Vagina (tissue), 2 donors: ENCODE measurements at places on chromosomes 13 and 19.

DNA sequence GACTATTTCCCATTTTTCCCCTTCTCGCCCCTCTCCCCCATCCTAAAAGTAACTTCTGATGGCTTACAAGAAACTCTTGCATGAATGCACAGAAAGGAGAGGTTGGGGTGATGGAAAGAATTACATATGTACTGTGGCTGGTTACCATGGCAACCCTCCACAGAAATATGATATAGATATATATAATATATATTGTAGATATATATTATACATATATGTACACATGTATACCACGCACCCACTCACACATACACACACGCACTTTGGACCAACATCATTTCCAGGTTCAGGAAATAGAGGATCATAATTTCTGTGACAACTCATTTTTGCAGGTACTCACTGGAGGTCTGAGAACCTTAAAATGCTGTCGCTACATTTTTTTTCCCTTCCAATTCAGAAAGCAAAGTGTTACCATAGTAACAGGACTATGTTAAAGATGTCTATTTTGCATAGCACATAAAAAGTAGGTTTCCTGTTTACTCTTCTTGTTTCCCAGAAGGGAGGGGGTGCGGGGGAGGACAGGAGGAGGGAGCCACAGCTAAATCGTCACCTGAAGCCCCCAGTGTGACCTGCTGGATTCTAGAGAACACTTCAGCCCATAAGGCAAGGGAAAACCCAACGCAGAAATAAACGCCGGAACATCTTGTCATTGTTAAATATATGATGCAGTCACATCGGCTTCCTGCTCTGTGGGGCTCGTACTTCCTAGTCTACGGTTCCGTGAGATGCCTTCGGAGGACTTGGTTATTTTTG lies 44.7 kb downstream of the EFNB2 start:
- no peak for DNase-seq

GRCh38 chr13:43804461-43805070 lies 17.8 kb upstream of the ENOX1 start:
- DNase-seq, result no peak

GRCh38 chr19:17398902-17399527 lies 5.0 kb upstream of the CCDC194 start:
- no peak for DNase-seq

- no peak for DNase-seq
Measured at GRCh38 chr19:5228932-5229777, 111.5 kb downstream of the PTPRS start.

DNA sequence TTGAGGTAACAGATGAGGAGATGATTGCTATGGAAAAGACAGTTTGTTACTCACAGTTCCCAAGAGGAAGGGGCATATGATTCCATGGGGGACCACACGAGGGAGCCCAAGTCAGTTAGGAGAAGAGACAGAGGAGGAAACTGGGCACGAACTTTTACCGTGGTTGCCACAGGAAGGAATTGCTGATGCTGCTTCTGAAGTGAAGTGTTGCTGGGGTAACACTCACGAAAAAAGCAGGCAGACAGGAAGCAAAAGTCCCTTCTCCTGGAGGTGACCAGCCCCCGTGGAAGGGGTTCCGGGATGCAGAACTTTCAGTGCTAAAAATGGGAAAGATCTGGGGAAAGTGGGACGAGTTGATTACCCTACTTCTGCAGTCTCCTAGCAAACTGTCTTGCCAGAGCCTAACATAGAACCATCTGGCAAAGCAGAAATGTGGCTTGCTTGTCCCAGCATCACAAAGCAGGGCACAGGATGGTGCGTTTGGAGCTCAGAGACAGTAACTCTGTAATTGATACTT lies 35.4 kb upstream of the MAP3K10 start:
- no peak for DNase-seq

- no peak for DNase-seq
Measured at GRCh38 chr19:48044561-48044960, 682 bp upstream of the CABP5 start.

GRCh38 chr19:56538761-56539263 lies at the start of gene ZFP28:
TSS of gene ZFP28 (plus strand) at chr19:56538948. CDS start at chr19:56539019, 71 bp downstream.
- no peak for DNase-seq

DNA sequence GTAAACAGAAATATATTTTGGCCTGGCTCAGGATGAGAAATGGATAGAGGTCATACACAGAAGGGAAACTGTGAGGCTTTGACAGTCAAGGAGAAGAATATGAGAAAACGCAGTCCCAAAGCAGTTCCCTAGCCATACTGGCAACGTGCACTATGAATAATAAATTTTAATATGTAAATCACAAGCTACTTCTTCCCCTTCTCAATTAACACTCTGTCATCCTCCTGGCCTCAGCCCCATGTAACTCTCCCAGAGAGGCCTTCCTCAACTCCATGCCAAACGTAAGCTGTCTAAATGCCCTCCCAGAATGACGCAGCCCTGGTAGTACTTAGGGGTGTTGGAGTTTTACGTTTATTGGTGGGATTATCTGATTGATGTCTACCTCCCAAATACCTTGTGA lies 732.6 kb downstream of the LIG4 start:
- no peak for DNase-seq

DNA sequence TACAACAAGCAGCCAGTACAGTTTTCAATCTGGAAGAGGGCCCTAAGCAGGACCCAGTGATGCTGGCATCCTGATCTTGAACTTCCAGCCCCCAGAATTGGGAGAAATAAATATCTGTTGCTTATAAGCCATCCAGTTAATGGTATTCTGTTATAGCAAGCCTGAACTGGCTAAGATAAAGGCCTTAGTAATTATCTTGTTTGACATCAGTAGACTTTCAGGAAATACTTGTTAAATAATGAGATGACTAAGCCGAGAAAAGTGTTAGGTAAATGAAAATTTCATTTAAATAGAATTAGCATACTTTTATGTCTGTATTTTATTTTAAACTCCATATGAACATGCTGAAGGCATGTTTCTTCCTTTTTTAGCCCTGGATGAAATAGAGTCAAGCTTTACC lies 188.2 kb downstream of the OLFM4 start:
- DNase-seq, result no peak

- DNase-seq, result no peak
Measured at GRCh38 chr19:43332058-43332922, 21.2 kb upstream of the CD177 start.

DNA sequence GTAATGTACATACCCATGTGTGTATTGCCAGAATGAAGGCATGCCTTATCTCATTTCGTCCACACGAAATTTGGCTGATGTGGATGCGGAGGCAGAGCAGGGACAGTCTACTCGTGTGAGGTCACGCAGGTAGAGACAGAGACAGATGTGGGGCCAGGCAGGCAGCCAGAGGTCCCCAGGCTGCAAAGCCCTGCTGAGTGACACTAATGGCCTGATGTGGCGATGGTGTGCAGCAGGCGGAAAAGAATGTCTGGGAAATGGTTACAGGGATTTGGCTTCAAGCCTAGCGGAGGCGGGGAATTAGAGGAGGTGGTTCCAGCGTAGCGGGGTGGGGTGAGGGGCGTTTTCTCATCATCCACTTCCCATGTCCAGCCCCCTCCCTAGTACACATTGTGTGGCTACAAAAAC lies 4.2 kb upstream of the IZUMO2 start:
- no peak for DNase-seq

DNA sequence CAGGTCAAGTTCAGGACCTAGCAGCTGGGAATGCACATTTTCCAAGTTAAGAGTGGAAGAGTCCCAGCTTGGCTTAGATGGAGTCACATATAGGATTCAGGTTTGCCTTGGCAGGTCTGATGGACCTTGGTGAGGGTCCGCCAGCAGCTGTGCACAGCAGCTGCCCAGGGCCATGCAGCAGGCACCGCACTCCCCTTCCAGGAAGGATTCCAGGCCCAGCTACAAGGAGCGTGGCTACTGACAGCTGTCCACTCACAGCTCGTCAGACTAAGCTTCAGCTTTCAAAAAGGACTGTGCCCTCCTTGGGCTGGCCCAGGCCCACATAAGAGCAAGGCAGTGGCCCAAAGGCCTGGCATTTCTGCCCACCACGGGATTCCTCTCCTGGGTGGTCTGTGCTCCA lies 68.4 kb downstream of the ALOX5AP start:
- no peak for DNase-seq

DNA sequence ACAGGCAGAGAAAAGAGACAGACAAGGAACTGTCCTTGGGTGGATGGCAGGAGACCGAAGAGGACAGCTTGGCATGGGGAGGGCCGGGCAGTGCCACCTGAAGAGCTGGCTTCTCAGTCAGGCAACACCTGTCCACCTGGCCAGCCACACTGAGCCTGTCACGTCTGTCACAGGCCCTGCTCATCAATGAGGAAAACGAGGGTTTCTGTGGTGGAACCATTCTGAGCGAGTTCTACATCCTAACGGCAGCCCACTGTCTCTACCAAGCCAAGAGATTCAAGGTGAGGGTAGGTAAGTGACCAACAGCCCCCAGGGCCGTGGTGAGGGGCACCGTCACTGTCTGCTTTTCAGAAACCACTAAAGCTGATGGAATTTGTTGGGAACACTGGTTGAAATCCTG lies 11.2 kb upstream of the PROZ start:
- peak; percentile 84 for DNase-seq

DNA sequence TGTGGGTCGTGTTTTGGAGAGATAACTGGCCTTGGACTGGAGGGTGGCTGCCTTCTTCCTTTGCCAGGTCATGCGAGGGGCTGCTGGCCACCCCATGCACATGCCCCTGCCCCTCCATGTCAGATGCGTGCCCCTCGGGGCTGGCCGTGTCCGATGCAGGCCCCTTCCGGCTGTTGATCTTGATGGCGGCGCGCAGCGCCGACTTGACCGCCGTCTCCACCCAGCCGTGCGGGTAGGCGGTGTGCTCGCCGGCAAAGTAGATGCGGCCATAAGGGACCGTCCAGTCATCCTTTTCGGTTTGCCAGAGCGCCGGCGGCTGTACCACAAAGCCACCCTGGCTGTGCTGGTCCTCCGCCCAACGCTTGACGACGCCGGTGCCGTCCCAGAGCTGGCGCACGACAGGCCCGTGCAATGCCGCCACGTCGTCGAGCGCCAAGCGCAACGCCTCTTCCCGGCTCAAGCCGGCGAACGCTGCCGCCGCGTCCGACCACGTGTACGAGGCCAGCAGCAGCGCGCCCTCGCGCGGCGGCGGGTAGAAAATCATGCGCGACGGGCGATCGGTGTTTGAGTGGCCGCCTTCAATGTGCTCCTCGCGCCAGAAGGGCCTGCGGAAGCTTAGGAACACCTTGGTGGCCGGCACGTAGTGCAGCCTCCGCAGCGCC lies 6.9 kb downstream of the IL4I1 start:
- no peak for DNase-seq

DNA sequence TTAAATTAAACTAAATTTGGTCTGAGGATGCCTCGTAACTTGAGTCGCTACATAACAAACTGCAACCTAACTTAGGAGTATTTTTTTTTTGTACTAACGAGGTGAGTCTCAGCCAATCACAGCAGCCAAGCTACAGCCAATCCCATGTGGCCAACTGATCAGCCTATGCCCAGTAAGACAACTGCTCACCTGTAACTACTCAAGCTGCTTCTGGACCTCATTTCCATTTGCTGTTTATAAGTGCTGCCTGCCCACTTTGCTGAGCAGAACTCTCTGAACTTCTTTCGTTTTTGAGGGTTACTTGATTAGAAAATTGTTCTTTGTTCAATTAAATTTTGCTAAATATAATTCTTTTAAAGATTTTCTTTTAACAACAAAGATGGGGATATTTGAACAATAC lies 3.8 kb downstream of the CPB2 start:
- no peak for DNase-seq

GRCh38 chr19:55603581-55604292 lies 1.7 kb upstream of the ZNF865 start:
- no peak for DNase-seq

DNA sequence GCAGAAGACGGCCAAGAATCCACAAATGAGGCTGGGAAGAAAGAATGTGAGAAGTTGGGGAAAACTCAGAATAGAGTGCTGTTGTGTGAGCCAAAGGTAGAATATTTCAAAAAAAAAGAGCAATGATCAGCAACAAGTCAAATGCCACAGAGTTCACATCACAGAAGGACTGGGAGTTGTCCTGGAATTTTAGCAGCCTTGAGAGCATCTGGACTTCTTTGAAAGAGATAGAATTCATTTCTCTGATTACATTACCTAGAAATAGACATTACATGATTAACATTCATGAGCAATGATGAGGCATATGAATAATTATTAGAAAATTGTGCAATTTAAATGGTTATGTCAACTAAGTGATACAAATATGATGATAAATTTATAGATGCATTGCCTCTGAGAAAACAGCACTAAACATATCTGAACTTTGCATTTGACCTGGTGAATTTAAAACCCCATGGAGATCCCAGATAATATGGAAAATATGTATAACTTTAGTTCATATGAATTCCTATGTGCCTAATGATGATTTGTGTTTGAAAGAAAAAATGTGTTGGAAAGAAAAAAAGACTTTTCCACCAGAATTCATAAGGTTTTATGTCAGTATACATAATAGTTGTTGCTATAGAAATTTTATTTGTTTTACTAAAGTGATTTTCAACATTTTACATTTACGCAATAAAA lies 186.2 kb downstream of the POSTN start:
- no peak for DNase-seq

- no peak for DNase-seq
Measured at GRCh38 chr19:35414442-35414841, 33.6 kb upstream of the FFAR2 start.

DNA sequence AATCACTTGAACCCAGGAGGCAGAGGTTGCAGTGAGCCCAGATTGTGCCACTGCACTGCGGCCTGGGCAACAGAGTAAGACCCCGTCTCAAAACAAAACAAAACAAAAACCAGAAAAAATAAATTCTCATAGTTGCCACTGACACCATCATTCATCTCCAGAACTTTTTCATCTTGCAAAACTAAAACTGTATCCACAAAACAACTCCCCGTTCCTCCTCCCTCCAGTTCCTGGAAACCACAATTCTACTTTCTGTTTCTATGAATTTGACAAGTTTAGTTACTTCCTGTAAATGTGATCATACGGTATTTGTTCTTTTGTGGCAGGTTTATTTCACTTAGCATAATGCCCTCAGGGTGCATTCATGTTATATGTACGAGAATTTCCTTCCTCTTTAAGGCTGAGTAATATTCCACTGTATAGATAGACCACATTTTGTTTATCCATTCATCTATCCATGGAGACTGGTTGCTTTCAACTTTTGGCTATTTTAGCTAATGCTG lies 13.2 kb upstream of the ADGRE5 start:
- no peak for DNase-seq

DNA sequence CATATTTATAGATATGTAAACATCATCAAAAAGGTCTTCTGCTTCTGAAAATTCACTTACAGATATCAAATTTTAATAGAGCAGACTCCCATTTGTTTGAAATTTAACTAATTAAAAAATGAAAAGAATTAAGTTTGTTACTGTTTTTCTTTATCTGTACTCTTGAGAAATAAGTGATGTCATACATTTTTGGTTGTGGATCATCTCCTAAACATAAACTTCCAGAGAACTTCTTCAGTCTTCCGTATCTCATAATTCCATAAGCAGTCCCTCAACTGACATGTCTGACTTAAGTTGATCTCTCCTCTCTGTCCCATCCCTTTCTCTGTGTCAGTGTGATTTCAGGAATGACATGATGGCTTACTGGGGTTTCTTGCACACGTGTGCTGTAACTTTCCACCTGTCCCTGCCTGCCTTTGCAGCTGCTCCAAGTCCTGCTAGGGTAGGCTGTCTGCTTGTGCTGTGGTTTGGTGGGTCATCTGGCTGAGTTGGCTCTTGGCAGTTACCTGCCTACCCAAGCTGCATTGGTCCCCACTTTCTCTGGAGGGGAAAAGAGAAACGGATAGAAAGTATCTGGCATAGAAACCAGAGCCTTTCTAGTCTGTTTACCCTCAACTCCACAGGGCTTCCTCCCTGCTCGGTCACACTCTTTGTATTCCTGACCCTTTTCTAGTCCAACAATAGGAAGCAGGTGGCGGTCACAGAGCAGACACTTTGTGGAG lies 127.1 kb downstream of the GGACT start:
- no peak for DNase-seq

GRCh38 chr19:58513213-58513693 lies 1.5 kb upstream of the SLC27A5 start:
- DNase-seq, result no peak
